Sigmoid colon (tissue), 7 donors: ENCODE measurements at places on chromosomes 16 and 17.

- no peak for DNase-seq
Measured at GRCh38 chr17:67107171-67107570, 62.8 kb downstream of the CACNG1 start.

- DNase-seq: no peak
Measured at GRCh38 chr17:19533718-19534561, at the start of gene SLC47A1. Gene SLC47A1 (plus strand): TSS chr17:19533854. CDS start chr17:19533940, 86 bp downstream.

- DNase-seq: no peak
Measured at GRCh38 chr17:40474419-40475002, 26.9 kb downstream of the TNS4 start.

GRCh38 chr16:24855678-24856077, 9.9 kb downstream of the SLC5A11 start:
- peak; percentile 26 for DNase-seq

DNA sequence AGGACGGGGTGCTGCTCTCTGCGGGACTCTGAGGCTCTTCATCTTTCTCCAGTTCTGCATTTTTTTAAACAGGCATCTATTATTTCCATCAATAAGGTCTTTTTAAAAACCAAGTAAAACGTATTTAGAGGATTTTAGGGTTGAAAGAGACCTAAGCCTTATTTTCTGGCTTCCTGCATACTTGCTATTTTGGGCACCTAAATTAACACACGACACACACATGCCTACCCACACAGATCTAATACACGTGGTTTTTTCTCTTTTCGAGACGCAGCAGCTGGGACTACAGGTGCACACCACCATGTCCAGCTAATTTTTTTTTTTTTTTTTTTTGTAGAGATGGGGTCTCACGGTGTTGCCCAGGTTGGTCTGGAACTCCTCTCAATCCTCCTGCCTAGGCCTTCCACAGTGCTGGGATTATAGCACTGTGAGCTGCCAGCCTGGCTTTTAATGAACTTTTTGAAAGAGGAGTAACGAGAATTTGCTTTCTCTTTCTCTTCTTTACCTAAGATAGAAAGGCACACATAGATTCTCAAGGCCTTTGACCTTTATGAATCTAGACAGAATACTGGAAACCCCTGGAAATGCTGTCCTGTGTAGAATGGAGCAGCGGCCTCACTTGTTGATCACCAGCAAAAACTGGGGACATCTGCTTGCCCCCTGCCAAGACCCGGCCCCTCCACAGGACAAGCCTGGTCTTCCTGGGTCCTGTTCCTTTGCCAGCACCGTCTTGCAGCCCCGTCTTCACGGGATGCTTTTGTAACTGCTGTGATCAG, 13.8 kb downstream of the DNAAF8 start:
- no peak for DNase-seq

- no peak for DNase-seq
Measured at GRCh38 chr17:28407974-28408306, 1.9 kb upstream of the SLC46A1 start.

DNA sequence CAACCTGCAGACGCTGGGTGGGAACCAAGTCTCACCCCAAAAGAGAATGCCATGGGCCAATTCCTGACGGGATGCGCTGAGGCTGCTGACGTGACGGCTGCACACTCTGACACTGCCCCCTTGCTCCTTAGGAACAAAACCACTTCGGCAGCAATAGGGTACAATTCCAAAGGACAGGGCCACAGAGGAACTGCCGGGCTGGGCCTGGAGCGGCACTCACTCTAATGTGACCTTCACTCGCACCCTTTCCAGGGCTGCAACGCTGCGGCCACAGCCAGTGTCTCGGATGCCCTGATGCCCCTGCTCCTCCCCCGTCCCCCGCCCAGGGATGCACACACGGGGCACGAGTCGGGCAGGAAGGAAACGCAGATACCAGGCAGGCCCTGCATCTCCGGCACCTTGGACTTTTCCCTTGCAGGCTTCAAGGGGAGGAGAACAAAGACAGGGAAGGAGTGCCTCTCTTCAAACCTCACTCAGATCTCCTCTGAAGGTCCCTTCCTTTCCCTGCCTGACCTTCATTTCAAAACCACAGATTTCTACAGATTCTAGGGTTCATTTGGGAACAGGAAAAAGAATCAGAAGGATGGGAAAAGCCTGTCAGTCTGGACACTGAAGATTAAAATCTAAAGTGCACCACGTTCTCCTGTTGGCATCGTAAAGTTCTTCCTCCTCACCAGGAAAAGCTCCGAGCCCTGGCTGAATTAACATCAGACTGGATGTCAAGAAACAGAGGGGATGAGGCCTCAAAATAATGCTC, 2.3 kb downstream of the PITPNA start:
- DNase-seq: no peak

DNA sequence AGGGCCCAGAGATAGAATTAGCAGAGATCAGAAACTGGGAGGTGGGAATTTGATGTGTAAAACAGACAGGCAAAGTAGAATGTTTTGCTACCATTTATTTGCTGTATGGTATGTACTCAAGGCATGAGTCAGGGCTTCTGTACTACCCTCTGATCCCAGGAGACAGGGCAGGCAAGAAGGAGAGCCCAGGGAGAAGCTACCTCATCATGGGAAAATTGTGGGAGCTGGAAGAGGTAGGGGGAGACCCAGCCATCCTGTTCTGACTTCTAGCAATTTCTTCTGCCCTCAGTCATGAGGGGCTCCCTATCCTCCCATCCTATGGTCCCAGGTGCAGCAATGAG, 1.7 kb upstream of the PIGS start:
- DNase-seq: no peak

DNA sequence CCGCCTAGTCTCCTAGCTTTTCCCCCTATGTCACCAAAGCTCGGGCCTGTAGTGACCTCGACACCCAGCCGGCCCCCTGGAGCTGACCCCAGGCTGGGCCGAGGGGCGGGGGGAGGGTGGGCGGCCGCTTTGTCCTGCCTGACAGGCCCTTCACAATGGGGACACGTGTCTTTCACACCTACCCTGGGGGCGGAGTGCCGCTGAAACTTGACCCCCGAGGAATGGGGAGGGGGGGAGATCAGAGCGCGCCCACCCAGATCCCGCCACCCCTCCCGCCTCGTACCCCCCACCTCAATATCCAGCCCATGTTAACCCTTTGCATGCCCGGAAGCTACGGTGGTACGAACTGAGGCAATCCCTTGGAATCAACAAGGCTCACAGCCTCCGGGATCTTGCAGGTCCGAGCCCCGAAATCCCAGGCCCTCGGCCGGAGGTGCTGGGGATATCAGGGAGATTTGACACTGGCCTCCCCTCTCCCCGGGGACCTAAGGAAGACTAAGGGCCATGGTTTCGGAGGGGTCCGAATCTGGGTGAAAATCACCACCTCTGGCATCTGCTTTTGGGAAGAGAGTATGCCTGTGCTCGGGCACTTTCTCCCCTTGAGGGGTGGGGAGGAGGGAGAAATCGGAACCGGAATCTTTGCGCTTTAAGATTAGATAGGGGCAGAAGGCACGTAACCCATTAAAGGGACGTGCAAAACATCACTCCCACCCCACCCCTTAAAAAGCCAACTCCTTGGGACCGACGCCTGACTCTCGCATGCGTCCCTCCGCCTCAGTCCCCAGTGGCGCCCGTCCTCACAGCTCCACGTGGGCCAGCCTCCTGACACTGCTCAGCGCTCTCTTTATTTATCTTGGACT, 2.6 kb downstream of the NOG start:
- no peak for DNase-seq

- DNase-seq: no peak
Measured at GRCh38 chr17:61644800-61645774, 54.1 kb upstream of the NACA2 start.
